ENCODE measurements at places on chromosomes 12 and 14.

- no peak for DNase-seq
Measured at GRCh38 chr12:56954958-56955355, 2.5 kb downstream of the RDH16 start.

GRCh38 chr12:59650588-59651228 lies 54.9 kb downstream of the SLC16A7 start:
- DNase-seq: no peak

- DNase-seq: no peak
Measured at GRCh38 chr12:103799857-103800771, 40.9 kb downstream of the NT5DC3 start.

DNA sequence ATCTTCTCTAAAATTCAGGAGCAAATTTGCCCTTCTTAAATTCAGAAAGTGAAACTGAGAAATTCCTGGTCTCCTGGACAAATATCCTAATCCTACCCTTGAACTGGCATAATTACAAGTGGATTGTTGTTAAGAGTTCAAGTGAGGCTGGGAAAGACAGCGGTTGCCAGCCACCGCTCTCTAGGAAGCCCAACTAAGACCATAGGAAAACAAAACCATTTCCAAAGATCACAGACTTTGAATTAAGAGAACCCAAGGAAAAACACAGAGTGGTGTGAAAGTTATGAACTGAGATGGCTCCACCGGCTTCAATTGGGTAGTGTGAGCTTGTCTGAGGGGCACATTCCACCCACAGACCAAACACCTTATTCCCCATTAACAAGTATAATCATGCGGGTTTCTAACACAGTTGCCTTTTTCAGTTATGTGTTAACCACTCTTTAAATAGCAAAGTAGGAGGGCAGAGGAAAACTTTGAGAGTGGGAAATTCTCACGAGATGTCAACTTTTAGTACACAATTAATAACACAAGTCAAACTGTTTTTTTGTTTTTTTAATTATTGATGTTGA lies 1628.8 kb upstream of the SEL1L start:
- no peak for DNase-seq

DNA sequence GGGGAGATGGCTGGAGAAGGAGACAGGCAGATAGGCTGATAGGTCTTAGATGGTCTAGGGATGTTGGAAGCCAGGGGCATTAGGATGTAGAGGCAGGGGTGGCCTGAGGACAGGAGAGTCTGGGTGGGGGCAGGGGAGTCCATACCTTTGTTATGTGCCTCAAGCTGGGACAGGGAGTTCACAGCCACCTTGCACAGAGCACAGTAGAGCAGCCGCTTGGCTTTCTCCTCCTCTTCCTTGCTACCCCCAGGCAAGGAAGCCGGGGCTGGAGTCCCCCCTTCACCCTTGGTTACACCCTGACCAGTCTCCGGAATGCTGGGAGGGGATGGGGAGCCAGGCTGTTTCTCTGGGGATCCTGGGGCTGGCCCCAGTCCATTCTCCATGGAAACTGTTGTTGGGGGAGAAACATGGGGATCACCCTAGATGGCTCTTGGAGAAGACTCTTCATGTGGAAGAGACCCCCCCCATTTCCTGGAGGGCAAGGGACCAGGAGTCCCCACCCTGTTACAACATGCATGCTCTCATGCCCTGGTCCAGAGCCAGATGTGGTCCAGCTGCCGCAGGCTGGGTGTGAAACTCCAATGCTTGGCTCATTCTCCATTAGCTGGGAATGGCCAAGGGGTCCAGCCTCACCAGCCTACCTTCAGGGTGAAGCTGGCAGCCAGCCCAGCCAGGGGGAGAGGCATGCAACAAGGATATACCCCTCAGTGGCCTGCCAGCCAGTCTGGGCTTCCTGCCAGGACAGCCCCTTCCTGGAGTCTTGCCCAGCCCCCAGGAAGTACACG lies 7.2 kb upstream of the GPR84 start:
- DNase-seq: no peak

GRCh38 chr12:62834971-62835547 lies 99.9 kb downstream of the PPM1H start:
- DNase-seq: no peak

- DNase-seq: no peak
Measured at GRCh38 chr12:1445807-1446206, 148.6 kb downstream of the FBXL14 start.

DNA sequence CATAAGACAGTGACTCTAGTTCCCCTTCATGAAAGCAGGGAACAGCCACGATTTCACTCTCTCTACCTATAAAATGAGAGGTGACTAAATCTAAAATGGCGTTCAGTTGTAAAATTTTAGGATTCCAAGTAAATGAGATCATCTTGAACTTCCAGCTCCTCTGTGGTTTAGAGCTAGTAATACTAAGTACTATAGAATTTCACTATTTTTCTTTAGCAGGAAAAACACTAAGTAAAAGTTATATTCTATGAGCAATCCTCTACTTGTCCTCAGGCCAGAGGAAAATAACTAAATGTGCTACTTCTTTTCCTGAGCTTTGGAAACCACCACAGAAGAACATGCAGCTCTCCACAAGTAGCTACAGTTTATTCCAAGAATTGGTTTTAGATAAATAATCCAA lies 55.6 kb downstream of the NIN start:
- DNase-seq: no peak

DNA sequence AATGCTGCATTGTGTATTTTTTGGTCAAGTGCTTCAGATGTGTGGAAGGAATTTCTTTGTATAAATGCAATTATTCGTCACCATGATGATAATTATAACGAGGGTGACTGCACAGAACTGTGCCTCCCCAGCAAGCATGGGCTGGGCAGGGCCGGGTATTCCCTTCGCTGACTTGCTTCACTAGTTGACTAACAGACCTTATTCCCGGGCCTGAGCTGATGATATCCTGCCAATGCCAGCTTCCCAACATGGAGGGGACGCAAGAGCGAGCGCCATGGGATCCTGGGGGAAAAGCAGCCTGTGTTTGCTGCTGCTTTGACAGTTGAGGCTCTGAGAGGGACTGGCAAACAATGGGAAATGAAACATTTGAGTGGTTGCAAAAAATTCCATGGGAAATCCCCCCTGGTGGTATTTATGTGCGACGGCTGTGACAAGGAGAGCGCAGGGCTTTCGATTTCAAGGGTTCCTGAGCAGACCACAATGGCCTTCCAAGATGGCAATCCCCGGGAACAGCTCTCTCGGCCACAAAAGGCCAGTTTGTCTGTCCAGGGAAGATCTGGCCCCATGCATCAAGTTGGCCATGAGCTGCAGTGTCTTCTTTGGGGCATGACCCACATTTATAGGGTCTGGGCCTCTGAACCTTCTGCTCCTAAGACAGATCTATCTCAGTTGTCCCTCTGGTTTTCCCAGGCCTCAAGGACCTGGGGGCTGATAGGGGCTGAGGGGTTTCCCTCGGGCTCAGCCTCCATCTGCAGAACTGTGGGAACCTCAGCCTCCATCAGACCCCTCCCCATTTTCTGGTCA lies 21.9 kb upstream of the MAP1LC3B2 start:
- DNase-seq: no peak

- no peak for DNase-seq
Measured at GRCh38 chr12:121807642-121808347, 4.0 kb downstream of the SETD1B start.

DNA sequence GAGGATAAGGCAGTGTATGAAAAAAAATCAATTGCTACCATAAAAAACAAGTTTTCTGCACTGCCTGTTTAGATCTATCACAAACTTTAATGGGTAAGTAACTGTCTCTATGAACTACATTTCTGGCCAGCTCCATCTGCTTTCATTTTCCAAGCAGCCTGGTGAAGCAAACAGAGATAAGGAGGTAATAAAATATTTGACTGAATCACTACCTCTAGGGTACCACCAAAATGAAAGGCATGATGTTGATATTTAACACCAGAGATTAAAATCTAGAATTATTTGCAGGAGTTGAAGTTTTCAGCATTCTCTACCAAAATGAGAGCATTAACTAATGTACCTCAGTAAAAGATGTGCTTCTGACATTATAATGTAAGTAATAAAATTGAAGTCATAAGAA lies 863.5 kb upstream of the MGAT4C start:
- DNase-seq: no peak
